ENCODE measurements at places on chromosomes 1 and 21. TPM values are rescaled to one million over a fixed set of nuclear protein-coding genes. Genes with fewer than 3 reads are reported as not detected.

- no peak for ATAC-seq
Measured at GRCh38 chr1:245679821-245680780, 525.3 kb downstream of the KIF26B start.

The TIE1 gene
- total RNA-seq: not detected

- ATAC-seq: no peak
Measured at GRCh38 chr1:84355556-84355955, 42.7 kb upstream of the DNASE2B start.

DNA sequence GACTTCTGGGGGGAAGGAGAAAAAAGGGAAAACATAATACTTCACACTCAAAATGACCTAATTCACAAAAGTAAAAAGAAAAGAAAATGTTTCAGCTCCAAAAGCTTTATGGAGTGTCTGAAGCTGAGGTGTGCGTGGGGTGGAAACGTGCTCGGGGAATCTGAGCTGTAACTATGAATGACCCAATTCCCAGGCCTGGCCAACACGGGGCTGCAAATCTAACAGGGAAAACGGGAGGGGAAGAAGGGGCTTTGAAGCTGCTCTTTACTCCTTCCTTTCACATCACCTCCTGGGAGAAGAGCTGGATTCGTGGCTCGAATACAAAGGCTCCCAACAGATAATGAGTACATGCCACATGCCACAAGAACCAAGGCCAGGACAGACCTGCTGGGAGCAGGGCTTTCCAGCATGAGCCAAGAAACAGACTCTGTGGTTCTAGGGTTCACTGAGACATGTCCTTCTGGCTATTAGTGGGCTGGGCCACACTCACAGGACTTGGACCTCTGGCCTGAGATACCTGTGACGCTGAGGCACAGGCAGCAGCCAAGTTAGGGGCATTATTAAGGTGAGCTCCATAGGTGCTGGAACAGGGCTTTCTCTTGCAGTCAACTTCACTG lies 51.5 kb downstream of the SLC66A1 start:
- ATAC-seq: no peak

The LORICRIN gene
- total RNA-seq: not detected

The VAV3 gene
- 4.9 TPM for total RNA-seq

- ATAC-seq: no peak
Measured at GRCh38 chr21:17526776-17527175, 13.9 kb downstream of the CXADR start.

- no peak for ATAC-seq
Measured at GRCh38 chr1:230066031-230066430, 1.0 kb upstream of the GALNT2 start.

DNA sequence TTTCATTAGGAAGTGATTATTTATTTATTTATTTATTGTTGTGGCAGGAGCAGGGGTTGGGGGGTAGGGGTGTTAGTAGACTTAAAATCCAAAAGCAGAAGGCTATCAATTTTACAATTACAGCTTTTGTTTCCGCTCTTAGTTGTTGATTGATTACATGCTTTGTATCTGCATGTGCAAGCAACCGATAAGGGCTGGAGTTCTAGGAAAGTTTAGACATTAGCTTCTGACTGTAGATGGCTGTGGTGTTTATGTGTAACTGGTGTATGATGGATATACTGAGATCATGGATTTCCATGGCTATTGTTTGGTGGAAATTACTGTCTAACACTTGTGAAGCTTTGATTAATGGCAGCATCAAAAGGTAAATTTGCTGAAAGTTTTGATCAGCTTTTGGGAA lies 2.8 kb downstream of the ST6GALNAC5 start:
- ATAC-seq: no peak

The CACNA1E gene
- not detected for total RNA-seq

- ATAC-seq: no peak
Measured at GRCh38 chr1:178342745-178343144, 154.0 kb downstream of the CLEC20A start.

The CR1L gene
- 0.32 TPM for total RNA-seq

GRCh38 chr1:208025031-208025430 lies 114.1 kb upstream of the CD34 start:
- ATAC-seq: no peak

DNA sequence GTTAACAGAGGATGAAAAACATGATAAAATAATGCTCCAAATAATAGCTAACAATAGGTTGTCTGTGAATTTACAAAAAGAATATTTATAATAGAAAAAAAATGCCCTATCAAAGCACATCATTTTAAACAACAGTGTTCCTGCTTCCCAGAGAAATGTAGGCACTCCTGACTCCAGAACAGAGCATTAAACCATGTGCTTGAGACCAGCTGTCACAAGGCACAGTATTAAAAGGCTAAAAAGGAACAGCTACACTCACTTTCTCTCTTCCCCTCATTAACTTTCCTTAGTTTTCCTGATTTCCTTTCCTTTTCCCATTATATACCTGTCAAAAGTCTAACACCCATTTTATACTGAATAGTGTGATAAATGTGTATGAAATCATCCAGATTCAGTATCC lies 10.9 kb downstream of the VAV3 start:
- ATAC-seq: no peak

- ATAC-seq: no peak
Measured at GRCh38 chr1:217009376-217009775, 286.1 kb upstream of the ESRRG start.

GRCh38 chr1:231372501-231372900 lies 34.4 kb downstream of the SPRTN start:
- ATAC-seq: no peak

GRCh38 chr1:116806245-116806644 lies 52.0 kb downstream of the CD2 start:
- ATAC-seq: peak; percentile 53

DNA sequence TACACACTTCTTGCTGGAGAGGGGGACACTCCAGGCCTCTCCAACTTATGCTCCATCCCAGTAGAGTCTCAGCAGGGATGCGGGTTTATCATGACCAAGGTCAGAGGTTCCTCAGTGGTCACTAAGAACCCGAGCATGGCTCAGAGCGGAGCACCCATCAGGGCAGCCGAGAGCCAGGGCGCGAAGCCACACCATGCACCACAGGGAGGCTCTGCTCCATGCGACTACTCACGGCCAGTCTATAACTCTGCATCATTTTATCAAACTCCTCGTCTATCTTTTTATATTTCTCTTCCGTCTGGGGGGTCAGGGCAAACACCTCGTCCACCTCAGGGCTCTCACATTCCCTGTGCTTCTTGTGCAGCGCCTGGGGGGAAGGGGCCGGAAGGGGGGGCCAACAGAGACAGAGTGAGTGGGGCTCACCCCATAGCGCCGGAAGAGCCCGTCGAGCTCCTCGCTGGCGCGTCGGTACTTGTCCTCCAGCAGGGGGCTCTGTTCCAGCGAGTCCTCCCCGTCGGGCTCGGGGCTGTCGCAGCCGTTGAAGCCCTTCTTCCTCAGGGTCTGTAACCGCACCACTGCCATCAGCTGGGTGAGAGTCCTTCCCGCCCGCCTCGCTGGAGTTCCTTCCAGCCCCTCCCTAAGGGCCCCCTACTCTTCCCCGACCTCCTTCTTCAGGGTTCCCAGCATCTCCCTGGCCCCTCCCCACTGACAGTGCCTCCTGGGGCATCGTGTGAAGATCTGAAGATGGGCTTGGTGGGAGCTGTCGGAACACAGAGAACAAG lies 20.0 kb downstream of the MEF2D start:
- ATAC-seq: peak; percentile 65

The DIO1 gene
- not detected for total RNA-seq

The TDRD10 gene
- total RNA-seq: not detected

- no peak for ATAC-seq
Measured at GRCh38 chr1:226542623-226543103, 5.9 kb upstream of the STUM start.

DNA sequence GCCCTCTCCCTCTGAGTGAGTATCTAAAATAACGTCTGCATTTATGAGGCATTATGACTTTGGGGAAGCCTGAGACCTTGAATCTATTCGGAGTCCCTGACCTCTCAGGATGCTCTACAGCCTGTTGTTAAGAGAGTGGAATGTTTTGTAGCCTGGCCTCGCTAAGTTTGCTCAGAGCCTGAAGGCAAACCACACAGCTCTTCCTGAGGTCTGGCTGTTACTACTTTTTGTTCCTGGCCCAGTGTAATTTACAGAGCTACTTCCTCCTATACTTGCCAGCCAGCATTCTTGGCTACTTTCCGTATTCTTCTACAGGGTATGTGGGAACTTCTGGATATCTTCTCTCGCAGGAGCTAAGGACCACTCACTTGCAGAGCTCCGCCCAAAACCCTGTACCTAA lies 3.6 kb upstream of the ZMYM4 start:
- no peak for ATAC-seq

DNA sequence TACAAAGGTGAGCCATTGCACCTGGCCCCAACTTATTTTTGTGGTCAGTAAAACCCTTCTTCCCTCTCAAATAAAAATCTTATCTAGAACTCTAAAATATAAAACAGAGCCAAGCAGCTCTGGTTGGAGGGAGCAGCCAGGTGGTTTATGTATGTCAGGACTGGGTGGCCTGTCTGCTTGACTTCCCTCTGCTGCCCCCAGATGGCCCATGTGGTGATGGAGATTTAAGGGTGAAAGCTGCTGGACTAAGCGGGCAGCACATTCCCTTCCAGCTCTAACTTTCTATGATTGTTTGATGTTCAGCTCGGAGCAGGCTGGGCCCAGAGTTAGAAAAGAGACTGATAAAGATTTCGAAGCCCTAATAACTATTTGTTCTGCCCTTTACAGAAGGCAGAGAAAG lies 11.9 kb upstream of the PAQR6 start:
- no peak for ATAC-seq

GRCh38 chr1:104733866-104734265 lies 984.2 kb downstream of the AMY1C start:
- no peak for ATAC-seq

GRCh38 chr1:201904579-201904978 lies 15.9 kb downstream of the SHISA4 start:
- no peak for ATAC-seq

GRCh38 chr1:165869343-165869742 lies 41.9 kb downstream of the UCK2 start:
- ATAC-seq: no peak

DNA sequence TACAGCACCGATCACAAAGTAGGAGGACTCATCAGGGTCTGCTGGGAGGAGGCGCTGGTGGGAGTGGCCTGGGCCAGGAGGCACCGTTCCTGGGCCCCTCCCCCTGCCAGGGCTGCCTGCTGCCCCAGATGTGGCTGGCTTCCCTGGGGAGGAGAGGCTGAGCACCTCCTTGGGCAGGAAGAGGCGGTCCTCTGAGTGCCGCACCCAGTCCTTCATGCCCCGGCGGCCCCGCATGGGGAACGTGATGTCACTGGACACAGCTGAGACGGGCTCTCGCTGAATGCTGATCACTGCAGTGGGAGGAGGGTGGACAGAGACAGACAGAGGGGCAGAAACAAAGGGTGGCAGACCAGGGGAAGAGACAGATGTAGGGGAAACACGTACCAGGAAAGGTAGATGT lies 24.8 kb downstream of the ADGRB2 start:
- ATAC-seq: peak; percentile 86

The GFI1 gene
- total RNA-seq: 38.6 TPM

DNA sequence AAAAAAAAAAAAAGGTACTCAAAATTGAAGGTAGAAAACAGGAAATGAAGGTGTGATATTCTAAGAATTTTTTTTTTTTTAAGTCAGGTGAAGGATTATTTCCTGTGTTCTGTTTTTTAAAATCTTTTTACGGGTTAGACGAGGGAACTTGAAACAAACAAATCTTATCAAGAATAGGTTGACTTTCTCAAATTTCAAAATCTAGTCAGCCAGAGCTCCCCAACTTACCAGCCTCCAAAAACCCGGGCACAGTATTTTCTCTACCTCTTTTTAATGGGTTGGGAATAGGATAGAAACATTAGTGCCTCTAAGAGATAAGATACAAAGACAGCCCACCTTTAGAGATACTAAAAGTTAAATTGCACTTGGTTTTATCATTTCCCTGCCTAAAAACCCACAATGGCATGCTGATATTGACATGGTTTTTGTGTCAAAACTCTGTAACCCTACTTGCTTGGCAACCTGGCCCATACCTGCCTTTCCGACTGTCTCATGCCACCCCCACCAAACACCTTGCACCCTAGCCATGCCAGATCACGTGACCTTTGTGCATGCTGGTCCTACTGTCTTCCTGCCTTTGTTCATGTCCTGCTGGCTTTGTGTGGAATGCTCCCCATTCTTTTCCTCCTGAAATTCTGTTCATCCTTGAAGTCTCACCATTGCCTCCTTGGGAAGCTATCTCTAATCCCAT lies 4.2 kb downstream of the RCAN3 start:
- ATAC-seq: no peak

The TNFRSF18 gene
- 796 TPM for total RNA-seq

DNA sequence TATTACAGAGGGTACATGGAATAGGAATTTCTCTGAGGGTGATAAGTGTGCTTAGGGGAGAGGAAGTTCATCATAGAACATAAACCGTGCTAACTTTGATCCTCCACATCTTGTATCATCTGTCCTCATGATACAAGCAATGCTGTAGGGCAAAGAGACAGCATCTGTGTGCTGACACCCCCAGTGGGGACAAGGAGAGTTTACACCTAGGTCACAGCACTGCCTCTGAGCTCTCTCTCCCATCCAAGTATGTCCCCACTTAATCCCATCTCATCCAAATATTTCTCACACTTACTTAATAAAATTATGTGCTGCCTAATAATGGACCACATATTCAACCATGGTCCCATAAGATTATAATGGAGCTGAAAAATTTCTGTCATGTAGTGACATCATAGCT lies 4.3 kb upstream of the TEDDM1 start:
- ATAC-seq: no peak

DNA sequence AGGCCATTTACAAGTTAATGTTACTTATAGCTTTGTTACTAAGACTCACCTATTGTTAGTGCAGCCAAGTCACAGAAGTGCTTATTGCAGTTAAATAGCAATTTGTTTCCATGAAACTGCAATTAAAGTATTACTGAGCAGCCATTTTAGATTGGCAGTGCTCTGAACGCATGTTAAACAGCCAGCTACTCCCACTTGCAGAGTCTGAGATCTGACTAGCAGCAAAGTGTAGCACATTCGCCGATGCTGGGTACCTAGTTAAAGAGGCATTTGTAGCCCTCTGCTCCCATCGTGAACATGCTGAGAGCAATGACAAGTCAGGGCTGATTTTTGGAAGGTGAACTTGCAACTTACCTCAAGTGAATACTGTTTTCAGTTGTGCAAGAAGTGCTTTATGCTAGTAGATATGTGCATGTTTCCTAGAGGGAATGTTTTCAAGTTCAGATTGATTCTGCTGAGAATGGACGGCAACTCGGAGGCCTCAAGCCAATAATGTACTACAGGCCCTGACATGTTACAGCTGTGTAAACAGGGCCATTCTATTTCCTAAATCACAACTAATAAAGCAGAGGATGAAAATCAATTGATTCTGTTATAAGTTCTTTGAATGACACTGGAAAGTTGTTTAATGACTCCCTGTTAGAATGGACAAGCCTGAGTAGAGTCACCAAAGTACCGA lies 19.8 kb downstream of the LMO4 start:
- ATAC-seq: no peak

The BCAR3 gene
- 1.3 TPM for total RNA-seq
